ENCODE measurements at places on chromosomes 16 and 17. TPM values are rescaled to one million over a fixed set of nuclear protein-coding genes. Genes with fewer than 3 reads are reported as not detected.

HAPSTR1 gene
- 55.2 TPM for total RNA-seq

DNA sequence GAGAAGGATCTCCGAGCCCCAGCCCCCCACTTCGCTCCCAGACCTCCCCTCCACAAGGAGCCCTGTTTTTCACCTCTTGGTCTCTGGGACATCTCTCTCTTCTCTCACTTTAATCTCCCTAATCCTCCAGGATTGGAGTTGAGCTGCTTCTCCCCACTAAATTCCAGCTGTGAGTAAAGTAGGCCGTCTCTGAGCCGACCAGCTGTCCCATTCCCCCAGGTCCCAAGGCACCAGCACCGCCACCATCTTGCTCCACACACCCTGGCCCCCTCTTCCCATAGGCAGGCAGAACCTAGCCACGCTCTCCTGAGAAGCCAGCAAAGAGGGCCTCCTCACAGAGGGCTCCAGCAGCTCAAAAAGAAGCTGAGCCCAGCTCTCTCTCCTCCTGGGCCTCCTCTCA, 878 bp downstream of the DLG4 start:
- no peak for DNase-seq

DNA sequence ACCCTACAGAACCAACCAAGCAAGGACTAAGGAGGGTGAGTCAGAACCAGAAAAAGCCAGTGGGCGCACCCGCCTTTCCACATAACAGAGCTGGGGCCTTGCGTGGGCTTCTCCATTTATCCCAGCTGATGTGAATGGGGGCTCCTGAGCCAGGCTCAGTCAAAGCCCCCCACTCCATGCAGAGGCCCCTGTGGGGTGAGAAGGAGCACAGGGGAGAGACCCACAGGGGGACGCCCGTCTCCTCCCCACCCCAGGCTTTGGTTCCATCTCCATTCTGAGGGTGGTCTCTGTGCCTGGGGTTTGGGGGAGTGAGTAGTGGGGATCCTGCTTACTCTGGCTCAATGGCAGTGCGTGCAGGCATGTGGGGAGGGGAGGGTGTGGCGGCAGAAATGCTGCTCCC, 210.1 kb upstream of the TNRC6C start:
- DNase-seq: no peak

DNA sequence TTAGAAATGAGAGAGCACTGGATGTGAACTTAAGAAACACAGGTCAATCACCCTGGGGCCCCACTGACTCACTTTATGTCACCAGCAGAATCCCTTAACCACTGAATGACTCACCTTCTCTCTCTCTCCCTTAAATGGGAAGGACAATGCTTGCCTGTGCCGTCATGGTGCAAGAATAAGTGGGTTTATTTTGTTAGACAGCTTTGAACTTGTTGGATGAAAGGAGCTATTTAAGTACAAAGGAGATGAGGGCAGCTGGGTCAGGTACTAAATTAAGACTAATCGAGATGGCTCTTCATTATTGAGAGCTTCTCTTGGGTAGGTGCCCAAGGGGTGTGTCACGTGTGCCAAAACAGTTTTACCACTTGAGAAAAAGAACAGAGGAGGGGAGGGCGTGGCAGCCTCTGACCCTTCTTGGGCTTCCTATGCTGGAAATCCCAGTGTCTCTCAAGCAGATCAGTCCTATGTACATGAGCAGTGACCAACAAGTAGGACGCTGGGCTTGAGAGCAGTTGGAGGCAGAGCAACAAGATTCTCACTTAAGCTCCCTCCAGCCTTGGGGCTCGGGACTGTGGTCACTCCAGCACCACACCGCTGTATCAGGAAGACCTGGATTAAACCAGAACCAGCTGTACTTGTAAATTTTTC, 6.7 kb upstream of the KRT31 start:
- DNase-seq: peak; percentile 3

DNA sequence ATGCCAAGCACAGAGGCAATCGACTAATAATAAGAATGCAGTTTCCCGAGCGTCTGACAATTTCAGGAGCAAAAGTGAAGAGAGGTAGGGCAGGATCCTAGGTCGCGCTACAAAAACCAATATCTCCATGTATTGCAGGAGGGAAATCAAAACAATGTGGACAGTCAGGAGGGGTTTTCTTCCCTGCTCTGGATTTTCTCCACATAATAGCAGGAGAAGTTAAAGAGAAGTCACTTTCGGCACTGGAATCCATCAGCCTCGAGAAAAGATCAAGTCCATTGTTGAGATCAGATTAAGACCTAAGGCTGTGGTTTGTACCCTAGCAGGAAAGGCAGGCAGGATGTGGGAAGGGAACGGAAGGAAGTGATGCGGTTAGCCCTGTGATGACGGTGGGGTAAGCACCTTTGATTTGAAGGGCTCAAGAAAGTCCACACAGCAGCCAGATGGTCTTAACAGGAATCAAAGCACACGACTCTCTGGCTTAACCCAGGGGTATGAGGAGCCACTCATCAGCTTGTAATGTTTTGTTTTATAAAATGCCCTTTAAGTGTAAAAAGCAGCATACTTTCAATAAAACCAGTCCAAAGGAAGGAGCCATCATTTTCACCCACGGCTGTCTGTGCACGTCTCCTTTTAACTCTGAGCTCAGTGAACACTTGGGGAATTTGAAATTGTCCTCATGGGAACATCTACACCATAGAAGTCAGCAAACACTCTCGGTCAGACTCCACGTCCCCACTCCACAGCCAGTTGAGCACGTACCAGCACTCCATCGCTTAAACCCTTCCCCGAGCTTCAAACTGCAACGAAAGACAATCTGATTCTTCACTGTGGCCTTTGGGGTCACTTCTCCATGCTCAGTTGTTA, 15.8 kb upstream of the AKTIP start:
- peak; percentile 83 for DNase-seq

DNA sequence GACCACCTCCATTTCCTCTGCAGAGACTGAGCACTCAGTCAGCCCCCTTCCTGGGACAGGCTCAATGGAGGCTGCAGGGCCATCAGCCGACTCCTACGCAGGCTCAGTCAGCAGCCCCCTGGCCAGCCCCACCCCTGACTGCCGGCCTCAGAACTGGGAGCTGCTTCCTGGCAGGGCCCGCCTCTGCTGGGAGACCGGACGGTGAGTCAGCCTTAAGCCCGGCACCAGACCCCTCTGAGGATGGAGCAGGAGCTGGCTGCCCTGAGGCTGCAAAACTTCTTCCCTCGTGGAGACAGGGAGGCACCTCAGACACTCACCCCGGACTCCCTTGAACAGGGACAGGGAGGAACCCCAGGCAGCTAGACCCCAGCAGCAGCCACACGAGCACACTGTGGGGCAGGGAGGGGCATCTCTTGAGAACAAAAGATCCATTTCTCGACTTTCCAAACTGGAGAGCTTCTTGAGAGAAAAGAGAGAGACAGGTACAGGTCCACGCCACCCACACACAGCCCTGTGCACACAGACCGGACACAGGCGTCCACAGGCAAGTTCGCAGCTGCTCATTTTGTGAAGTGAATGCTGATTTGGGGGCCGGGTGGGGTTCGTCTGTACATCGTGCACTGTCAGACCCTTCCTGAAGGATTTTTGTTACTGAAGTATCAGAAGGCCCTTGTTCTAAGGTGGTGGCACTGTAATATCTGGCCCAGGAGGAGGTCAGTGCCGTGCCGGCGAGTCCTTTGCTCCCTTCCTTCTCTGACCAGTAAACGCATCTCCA, 1.3 kb upstream of the TUBB3 start:
- no peak for DNase-seq

GRCh38 chr17:73324160-73324475, 12.3 kb upstream of the CDC42EP4 start:
- no peak for DNase-seq
